ENCODE measurements at places on chromosomes 4 and X.
A peak's percentile ranks its signal among the peaks of the same experiment; 100 is the strongest.

DNA sequence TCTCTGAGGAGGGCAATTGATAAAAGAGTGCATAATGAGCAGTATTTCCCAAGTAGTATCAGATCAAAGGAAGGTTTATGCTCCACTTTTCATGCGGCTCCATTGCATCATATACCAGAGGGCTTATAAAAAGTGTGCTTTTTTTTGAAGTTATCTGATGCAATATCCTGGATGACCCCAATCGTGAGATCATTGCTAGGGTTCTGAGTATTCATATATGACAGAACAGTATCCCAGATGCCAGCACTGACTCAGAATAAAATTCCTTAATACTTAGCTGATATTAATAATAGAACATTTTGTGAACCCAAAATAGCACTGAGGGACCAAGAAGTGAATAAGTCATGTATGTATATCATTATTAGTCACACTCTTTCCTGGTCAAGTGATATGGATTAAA lies 945.5 kb upstream of the AGA start:
- no peak for DNase-seq

- no peak for DNase-seq
These were observed 517 bp downstream of the LEF1 start for GRCh38 chr4:108168160-108168670.

- DNase-seq = peak; percentile 3
These were observed 150.1 kb downstream of the AR start for GRCh38 chrX:67693928-67694327.

- no peak for DNase-seq
These were observed 101.5 kb downstream of the MXRA5 start for GRCh38 chrX:3244955-3245354.

- DNase-seq = no peak
These were observed 9.9 kb upstream of the CCNQ start for GRCh38 chrX:153608806-153609205.

GRCh38 chr4:152488246-152488645 lies 47.6 kb downstream of the FBXW7 start:
- no peak for DNase-seq

- DNase-seq = no peak
These were observed 20.2 kb downstream of the CCNG2 start for GRCh38 chr4:77177199-77177598.

- DNase-seq = no peak
These were observed 158.7 kb downstream of the DCHS2 start for GRCh38 chr4:154332681-154333421.

GRCh38 chrX:53251307-53251706 lies 26.3 kb upstream of the KDM5C start:
- DNase-seq = no peak

DNA sequence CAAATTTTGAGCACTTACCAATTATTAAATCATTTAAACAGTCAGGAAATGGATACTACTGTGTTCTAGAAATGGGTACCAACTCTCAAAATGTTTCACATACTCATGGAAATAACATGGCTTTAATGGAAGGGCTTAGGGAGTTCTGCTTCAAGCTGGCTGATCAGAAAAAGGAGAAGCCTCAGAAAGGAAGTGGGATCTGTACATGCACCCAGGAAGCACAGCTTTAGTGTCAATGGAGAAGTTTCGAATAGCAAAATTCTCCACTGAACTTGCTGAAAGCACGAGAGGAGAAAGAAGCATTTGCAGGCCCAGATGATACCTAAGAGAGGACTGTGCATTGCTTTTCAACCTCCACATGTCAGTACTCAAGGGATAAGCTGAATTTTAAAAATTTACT lies 11.1 kb upstream of the HS3ST1 start:
- DNase-seq = no peak

- DNase-seq = no peak
These were observed 554 bp downstream of the DCTD start for GRCh38 chr4:182916483-182917181.

GRCh38 chr4:128517096-128517738 lies 229.6 kb upstream of the PGRMC2 start:
- DNase-seq = no peak

- no peak for DNase-seq
These were observed 33.1 kb upstream of the ZNF41 start for GRCh38 chrX:47515941-47516665.

- peak; percentile 52 for DNase-seq
These were observed 73.5 kb upstream of the RAP2C start for GRCh38 chrX:132292793-132293192.

- no peak for DNase-seq
These were observed 29.7 kb downstream of the EREG start for GRCh38 chr4:74394476-74395136.

DNA sequence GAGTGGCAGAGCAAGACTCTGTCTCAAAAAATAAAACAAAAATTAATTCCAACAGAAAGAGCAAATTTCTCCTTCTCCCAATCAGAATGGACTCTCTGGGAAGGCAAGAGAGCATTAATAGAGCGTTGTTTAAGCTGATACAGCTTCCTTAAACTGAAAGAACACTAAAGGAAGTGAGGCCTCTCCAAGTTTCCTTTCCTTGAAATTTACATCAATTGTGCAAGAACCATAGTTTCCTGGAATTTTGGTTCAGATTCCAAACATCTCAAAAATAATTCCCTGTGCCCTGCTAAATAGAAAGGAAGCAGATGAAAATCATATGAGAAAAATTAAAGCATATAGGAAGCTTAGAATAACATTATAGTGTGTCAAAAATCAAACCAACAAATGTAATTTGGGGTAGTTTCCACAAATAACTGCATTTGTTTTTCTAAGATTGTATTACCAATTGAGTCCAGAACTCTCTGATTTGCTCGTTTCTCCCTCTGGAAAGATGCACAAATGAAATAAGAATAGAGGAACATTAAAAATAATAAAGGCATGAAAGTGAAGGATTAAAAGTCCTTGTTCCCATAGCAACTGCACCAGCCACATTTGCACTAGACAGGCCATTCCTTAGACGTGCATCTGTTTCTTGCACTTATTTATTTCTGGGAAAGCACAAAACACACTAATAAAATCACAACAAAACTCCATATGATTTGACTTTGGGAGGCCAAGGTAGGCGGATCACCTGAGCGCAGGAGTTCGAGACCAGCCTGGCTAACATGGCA lies 3.7 kb upstream of the FAM241A start:
- DNase-seq = no peak

DNA sequence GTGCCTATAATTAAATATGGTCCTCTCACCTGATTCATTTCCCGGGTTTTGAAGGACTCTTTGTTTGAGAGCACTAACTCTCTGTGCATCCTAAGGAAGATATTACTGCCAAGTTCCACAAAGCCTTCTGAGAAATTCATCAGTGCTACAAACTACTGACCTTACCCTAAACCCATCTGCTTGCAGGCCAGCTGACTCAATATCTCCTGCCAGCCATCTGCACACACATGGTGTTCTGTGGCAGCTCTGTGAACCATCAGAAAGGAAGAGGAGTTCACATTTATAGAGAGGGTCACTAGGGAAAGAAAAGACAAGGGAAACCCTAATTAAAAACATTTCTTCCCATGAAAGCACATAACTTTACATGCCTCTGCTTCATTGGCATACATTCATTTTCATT lies 156.7 kb downstream of the ATP10D start:
- DNase-seq = peak; percentile 24

- DNase-seq = no peak
These were observed at the start of gene ETNPPL for GRCh38 chr4:108762559-108763225. Gene ETNPPL (minus strand): TSS chr4:108763053. CDS start chr4:108762898, 155 bp downstream.

- DNase-seq = no peak
These were observed 14.7 kb downstream of the FGFRL1 start for GRCh38 chr4:1026115-1026514.

- DNase-seq = peak; percentile 21
These were observed 159.1 kb upstream of the WDR1 start for GRCh38 chr4:10275696-10276095.

Data from stromal cell of bone marrow (primary cell).